Frontal cortex (tissue), 4 donors: ENCODE measurements at places on chromosomes 3 and 15.

GRCh38 chr3:35648347-35648746 is 9.0 kb downstream of the ARPP21 start:
- DNase-seq = no peak

GRCh38 chr15:25679492-25679891 is 183.6 kb downstream of the ATP10A start:
- DNase-seq = no peak

- DNase-seq = no peak
Observed at GRCh38 chr15:75073197-75073596, 49.8 kb downstream of the PPCDC start.

GRCh38 chr15:32096916-32097617 is 66.8 kb downstream of the CHRNA7 start:
- no peak for DNase-seq

DNA sequence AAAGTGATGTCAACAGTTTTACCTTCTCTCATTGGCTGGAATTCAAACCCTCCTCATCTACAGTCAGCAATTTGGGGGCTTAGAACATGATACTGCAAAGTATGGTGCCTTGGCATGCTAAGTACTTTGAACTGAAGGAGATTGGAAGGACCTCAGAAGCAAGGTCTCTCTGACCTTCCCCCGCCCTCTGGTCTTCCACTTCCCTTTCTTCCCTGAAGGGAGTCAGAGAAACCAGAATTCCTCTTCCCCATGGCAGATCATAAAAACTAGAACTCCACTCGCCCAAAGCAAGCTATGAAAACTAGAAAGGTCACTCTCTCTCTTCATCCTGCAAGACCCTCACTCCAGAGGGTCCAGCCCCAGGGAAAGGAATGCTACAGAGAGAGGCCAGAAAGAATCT is 64.2 kb downstream of the CD200R1L start:
- DNase-seq = no peak

DNA sequence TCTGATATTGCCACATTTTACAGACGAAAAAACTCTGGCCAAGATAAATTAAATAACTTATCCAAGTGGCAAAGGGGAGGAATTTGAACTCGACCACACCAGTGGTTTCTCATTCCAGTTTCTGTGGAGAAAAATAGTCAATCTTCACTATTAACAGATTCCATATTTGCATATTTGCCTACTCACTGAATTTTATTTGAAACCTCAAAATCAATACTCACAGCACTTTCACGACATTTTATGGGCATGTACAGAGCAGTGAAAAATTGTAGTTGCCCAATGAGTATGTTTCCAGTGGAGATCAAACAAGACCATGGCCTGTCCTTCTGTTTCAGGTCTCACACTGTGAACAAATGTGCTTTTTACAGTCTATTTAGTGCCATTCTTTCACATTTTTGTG is 374.3 kb downstream of the MAGI1 start:
- DNase-seq = no peak

DNA sequence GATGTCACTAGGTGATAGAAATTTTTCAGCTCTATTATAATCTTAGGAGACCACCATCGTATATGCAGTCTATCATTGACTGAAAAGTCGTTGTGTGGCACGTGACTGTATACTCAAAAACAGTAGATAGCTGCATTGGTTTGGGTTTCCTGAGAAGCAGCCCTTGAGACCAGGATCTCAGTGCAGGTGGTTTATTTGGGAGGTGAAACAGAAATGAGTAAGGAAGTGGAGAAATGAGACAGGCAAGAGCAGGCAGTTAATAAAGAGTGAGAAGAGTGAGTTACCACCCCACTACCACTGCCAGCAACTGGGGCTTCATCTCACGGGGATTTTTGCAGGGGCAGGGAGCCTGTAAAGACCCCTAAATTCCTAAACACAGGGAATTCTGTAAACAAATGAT is 221.0 kb downstream of the SHQ1 start:
- DNase-seq = no peak

DNA sequence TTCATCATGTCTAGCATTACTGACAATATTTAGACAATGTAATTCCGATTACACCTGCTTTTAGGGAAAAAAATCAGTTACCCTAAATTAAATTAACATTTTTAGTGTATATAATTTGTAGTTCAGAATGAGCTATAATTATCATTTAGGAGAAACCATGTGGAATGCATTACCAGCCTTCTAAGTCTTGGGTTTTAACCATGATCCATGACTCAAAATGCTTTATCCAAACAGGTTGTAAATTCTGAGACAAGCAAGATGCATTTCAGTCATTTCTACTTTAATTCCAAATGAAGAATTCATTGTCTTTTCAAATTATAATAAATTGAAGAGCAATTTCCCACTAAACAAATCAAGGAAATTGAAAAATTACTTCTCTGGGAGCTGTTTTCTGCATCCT is 243.7 kb upstream of the LRIG1 start:
- DNase-seq = no peak

- no peak for DNase-seq
Observed at GRCh38 chr3:112956351-112956750, 18.6 kb downstream of the CD200R1 start.

- DNase-seq = no peak
Observed at GRCh38 chr3:14806641-14807263, 12.0 kb upstream of the FGD5 start.

DNA sequence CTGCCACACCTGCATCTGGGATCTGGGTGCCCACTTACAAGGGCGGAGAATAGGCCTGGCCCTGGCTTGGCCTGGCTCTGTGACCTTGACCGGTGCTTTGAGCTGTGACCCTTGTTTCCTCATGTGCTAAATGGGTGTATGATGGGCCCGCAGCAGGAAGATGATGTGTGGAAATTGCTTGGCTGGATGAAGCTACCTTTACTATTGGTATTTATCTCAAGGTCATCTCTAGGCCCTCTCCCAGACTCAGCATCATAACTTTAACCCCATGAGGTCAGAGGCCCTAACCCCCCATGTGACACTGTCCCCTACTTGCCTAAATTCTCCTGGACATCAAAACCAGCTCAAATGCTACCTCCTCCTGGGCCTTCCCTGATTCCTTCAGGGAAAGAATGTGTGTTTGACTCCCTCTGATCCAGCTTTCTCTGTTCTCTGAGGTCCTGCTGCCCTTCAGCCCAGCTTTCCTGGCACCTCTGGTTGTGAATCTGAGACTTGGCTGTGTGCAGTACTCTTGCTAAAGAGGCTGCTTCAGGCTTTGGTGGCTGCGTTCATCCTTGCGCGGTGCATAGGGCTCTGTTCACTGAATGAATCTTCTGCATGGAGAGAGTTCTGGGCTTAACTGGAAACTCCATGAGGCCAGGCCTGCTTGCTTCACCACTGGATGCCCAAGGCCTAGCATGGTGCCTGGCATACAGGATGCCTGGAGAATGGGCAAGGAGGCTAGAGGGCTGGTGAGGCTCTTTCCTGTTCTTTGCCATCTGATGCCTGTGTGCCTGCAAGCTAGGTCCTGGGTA is 25.2 kb upstream of the SLC6A6 start:
- no peak for DNase-seq

GRCh38 chr3:108414007-108414406 is 96.4 kb downstream of the MYH15 start:
- DNase-seq = no peak

- no peak for DNase-seq
Observed at GRCh38 chr15:39494462-39494861, 86.4 kb upstream of the THBS1 start.

DNA sequence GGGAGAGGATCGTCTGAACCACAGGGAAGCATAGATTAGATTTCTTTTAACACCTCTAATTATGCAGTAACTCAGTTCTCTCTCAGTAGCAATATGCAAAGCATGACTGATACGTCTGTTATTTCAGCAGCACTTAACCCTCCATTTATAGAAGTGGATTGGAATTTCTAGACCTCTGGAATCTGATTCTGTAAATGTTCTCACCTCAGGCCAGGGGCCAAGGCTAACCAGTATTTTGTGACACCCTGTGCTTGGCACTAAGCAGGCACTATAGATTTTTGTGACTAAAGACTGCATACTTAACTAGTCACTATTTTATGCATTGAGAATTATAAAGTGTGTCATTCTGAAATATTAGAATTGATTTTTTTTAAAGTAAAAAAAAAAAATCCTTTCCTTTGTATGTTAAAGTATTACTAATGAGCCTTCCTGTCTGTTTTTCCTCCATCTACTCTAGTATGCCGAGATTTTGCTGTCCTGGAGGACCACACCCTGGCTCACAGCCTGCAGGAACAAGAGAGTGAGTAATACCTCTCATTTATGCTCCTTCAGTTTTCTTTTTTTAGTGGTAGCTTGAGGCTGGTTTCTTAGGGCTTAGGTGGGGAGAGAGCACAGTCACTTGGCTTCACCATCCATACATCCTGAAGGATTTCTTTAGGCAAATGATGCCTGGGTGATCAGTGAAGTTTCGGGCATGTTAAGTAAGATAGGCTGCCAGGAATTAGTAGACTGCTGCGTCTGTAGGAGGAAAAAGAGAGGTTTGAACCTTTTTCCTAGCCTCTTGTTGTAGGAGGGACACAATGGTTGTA is 26.5 kb upstream of the UTS2B start:
- no peak for DNase-seq

DNA sequence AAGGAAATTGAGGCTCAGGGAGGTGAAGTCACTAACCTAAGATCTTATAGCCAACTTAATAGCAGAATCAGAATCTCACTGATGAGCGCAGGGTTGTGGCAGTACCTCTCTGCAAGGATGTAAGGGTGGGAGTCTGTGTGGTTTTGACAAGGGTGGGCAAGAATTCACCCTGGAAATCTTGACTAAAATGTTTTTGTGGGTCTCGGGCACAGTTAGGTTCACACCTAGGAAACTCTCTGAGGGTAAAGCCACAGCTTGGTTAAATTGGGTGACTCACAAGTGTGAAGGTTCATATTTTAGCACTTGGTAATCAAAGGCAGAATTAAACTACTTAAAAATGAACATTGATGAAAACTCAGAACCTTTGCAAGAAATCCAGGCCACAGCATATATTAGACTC is 178.2 kb upstream of the EOMES start:
- DNase-seq = no peak

DNA sequence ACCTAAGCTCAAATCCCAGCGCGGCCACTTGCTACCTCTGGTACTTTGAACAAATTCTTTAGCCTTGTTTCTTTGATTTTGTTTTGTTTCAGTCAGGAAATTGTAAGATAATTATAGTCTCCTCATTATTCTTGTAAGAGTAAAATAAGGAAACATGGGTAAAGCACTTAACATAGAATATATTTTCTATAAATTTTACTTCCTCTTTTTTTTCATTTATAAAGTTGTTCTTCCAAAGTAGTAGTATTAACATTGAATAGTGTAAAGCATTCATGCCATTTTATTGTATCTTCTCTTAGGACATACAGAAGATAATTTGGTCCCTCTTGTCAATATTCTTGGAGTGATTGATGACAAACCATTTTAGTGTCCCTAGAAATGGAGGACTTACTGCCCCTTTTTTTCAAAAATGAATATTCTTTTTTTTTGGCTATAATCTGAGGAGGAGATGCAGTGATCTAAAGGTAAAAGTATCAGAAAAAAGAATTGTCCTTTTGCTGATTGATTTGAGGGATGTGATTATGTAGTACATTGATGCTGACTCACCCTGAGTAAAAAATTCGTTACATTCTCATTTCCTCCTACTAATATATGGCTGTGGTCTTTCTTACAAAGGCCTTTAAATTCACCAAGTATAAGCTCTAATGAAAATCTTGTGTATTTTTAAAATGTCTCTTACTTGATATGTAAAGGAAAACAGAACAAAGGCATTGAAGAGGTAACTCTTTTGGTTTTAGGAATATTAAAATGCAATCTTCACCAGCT is 51.0 kb downstream of the ALCAM start:
- no peak for DNase-seq

DNA sequence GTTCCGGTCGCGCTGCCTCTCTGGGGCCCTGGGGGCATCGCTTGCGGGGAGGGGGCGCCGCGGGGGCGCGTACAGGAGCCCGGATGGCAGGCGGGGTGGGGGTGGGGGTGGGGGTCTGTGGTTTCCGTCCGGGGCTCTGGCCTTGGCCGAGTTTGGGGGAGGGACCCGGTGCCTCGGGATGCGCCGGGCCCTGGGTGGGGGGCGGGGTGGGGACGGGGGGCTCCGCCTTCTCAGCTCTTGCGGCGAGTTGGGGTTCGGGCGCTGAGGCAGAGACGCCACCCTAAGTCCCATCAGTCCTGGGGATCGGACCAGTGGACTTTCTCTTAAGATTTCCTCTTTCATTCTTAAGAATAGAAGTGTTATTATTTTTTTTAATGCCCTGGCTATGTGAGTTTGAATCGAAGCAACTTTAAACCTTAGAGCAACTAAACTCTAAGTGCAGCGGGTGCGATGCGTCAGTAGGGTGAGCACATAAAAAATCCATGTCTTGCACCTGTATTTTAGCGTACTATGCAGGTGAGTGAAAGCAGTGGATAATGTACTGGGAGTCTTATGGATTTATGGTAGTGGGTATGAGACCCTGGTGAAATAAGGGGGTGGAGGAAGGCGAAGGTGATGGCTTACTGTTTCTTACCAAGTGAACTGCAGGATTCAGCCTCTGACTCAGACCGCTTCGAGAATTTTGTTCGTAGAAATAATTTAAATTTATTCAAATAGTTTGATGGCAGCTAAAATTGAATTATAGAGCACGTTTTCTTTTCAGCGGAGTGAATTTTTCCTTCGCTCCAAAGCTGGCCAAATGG is 762 bp downstream of the CTNNB1 start:
- peak; percentile 32 for DNase-seq

DNA sequence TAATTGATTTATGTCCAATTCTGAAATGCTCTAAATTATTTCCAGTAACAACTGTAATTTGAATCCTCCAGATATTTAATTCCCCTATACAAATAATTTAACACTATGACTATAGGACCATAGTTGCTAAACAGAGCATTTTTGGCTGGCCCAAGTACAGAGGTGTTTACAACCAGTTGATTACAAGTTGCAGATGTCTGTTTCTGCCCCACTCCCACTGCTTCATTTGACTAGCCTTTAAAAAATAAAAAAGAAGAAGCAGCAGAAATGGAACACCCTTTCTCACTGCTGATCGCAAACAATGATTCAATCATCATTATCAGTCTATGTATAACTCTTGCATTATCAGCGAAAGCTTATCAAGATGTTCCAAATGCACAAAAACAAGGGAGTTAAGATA is 54.6 kb downstream of the SENP7 start:
- DNase-seq = no peak

DNA sequence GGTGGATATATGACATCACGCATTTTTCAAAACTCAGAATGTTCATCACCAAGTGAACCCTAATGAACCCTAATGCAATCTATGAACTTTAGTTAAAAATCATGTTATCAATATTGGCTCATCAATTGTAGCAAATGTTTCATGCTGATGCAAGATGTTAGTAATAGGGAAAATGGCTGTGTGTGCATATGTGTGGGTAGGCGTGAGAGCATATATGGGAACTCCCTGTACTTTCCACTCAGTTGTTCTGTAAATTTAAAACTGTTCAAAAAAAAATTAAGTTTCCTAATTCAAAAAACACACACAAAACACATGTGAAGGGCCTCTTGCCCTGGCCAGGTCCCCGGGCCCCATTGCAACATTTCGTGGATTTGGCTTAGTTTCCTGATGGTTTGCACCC is 89.7 kb upstream of the PROK2 start:
- DNase-seq = no peak
